ENCODE measurements at places on chromosomes 16 and 17. TPM values are rescaled to one million over a fixed set of nuclear protein-coding genes. Genes with fewer than 3 reads are reported as not detected.

GRCh38 chr16:50836121-50836621, 94.3 kb downstream of the CYLD start:
- no peak for DNase-seq

DNA sequence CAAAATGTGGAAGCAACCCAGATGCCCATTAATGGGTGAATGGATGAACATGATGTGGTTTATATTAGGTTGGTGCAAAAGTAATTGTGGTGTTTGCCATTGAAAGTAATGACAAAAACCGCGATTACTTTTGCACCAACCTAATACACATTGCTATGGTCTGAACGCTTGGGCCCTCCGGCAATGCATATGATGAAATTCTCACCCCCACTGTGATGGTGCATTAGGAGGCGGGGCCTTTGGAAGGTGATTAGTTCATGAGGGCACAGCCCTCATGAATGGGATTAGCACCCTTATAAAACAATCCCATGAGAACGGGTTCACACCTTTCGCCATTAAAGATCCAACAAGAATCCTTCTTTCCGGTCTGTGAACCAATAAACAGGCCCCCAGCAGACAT, 25.3 kb upstream of the PRM1 start:
- no peak for DNase-seq

- no peak for DNase-seq
These were observed 38.3 kb upstream of the NAT9 start for GRCh38 chr17:74814453-74814852.

DNA sequence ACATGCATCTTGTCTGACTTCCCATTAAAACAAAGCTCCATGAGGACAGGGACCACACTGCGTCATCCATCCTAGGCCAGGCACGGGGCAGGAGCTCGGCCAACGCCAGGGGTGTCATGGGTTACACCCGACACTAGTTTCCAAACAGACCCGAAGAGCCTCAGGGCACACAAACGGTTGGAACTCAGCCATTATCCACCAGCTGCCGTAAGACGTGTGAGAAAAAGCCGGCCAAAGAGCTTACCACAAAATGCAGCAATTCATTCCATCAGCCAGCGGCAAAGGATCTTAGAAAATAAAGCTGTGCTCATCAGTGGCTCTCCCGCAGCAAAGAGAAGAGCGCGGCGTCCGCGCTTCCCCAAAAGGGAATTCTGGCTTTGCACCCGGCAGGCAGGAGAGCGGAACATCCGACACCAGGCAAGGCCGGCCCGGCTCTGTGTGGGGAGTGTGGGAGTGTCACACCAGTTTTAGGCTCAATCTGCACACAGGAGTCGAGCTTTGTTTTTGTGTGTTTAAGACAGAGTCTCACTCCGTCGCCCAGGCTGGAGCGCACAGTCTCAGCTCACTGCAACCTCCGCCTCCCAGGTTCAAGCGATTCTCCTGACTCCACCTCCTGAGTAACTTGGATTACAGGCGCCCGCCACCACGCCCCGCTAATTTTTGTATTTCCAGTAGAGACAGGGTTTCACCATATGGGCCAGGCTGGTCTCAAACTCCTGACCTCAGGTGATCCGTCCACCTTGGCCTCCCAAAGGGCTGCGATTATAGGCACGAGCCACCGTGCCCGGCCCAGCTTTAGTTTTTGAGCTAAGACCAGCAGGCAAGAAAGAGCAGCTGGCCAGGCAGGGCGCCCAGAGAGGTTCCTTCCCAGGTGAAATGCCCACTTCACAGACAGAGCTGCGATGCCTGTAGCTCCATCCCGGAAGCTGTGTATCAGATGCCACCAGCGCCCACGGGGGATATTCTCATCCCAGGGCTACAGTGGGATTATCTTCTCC, 1.5 kb downstream of the SLC38A8 start:
- no peak for DNase-seq

DNA sequence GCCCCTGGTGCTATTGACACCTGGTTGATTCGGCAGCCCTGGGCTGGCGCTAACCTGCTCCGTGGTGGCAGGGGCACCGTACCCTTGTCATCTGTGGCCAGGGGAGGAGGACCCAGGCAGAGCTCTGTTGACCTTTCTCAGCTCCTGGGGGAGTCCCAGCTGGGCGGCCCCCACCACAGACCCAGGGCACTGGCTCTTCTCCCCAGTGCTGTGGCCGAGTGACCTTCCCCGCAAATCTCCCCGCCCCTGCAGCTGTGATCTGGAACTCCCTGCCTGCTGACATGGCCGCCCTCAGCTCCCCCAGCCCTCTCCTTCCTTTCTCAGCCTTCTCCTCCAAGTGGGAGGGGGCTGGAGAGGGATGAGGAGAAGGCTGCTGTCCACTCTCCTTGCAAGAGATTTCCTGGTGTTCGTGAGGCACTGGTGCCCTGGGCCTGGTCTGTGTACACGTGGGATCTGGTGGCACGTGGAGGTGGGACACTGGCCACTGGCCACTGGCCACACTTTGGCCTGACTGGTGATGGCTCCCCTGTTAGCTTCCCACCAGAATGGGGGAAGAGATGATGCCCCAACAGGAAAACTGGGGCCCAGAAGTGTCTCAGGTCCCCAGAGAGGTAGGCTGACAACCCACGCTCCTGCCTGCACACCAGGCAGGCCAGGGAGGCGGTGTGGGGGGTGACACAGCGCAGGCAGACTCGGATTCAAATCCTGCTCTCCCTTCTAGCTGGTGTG, 8.2 kb downstream of the FMNL1 start:
- no peak for DNase-seq

ZG16 gene
- not detected for total RNA-seq

GRCh38 chr17:7951143-7951792, 19.3 kb downstream of the CNTROB start:
- no peak for DNase-seq

DNA sequence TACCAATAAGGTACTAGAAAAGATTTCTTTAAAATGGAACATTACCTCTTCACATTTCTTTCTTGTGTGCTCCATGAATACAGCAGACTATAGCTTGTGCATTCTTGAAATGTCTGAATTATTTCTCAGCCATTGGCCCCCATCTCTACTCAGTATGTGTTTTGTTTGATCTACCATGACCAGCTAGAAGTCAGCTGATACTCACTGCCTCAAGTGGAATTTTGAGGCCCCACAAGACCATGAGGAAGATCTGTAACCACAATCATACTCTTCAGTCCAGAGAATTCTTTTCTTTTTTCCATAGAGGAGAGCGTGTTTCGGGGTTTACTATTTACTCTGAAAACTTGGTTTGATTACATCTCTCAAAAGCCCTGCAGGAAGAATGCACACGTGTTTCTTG, 319.1 kb downstream of the TOX3 start:
- no peak for DNase-seq

DNA sequence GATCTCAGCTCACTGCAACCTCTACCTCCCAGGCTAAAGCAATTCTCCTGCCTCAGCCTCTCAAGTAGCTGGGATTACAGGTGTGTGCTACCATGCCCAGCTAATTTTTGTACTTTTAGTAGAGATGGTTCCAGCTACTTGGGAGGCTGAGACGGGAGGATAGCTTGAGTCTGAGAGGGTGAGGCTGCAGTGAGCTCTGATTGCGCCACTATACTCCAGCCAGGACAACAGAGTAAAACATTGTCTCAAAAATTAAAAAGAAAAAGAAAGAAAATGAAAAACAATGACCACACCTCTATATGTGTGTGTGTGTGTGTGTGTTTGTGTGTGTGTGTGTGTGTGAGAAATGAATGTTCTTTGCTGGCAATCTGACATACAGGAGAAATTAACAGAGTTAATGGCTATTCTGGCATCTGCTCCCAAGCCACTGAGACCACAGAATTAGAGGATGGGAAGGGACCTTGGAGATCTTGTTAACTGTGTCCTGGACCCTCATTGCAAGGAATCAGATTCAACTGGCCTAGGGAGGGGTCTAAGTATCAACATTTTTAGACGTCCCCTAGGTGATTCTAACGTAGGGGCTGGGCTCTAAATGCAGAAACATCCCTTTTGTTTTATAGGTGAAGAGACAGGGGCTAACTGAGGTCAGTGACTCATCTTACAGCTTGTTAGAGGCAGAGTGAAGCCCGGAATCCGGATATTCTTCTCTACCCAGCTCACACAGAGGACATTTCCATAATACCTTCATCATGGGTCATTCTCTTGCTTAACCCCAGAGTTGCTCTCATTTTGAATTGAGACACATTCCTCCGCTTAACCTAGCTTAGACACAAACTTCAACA, 16.4 kb upstream of the MARCHF10 start:
- no peak for DNase-seq

CEP295NL gene
- total RNA-seq: 1.2 TPM

- DNase-seq: no peak
These were observed 2.3 kb upstream of the SLC16A11 start for GRCh38 chr17:7046127-7046724.

DNA sequence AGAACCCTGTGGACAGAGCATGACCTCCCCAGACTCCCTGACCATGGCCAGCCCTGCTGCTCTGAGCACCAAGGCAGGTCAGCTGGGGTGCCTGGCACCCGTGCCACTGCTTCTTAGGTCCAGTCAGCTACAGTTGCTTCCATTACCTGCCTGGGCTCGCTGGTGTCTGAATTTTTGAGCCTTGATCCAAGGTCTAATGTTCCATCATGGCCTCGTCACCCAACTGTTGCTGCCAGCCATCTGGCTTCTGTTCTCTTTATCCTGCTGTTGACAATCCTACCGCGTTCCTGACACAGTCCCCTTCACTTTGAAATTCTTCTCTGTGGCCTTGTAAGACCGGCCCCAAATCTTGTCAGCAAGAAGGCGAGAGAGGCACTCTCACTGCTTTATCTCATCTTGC, 16.7 kb downstream of the GLYR1 start:
- DNase-seq: no peak

PRSS8 gene
- total RNA-seq: not detected

DNA sequence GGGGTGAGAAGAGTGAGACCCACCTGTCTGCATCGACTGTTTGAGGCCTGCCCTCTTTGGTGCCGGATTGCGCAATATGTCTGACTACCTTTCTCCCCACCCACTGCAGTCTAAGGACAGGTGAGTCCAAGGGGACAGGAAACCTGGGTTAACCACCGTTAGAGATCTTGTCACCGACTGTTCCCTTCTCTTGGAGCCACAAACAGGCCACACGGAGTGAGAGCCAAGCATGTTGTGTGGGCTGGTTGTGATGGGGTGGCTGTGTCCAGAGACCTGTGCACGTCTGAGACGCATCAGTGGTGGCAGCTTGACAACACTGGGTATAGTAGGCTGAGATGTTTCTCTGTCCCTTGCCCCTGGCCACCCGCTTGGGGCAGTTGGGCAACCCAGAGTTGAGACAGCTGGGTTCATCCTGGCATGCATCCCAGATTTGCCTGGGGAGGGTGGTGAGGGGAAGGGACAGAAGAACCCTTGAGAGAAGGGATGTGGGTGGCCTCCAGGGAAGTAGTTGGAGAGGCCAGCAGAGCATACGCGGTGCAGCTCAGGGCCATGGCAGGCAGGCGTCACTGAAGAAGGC, 21.4 kb downstream of the MPRIP start:
- no peak for DNase-seq

GRCh38 chr16:88696441-88696840, 9.8 kb downstream of the RNF166 start:
- DNase-seq: no peak

ATP2A1 gene
- total RNA-seq: 3.3 TPM

DNA sequence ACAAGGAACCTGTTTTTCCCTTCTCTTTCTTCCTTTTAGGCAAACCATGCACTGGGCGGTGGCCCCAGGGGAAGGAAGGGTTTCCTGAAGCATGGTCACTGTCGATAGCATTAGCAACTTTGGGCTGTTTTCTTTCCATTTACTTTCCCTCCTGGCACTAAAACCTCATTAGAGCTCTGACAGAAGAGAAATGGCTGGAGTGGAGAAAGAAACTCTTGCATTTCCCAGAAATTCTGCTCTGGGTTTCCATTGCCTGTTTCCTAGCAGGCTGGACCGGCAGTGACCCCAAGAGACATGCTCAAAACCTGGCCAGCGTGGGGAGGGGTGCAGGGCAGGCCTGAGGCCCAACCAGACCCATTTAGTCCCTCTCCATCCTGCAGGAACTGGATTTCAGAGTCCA, 230.7 kb upstream of the CCL2 start:
- no peak for DNase-seq
